Activated CD4-positive, alpha-beta T cell treated with anti-CD3 and anti-CD28 coated beads, Interleukin-2, amount 50 U/mL, for 1 hour (primary cell): ENCODE measurements at places on chromosomes 1 and 21.

DNA sequence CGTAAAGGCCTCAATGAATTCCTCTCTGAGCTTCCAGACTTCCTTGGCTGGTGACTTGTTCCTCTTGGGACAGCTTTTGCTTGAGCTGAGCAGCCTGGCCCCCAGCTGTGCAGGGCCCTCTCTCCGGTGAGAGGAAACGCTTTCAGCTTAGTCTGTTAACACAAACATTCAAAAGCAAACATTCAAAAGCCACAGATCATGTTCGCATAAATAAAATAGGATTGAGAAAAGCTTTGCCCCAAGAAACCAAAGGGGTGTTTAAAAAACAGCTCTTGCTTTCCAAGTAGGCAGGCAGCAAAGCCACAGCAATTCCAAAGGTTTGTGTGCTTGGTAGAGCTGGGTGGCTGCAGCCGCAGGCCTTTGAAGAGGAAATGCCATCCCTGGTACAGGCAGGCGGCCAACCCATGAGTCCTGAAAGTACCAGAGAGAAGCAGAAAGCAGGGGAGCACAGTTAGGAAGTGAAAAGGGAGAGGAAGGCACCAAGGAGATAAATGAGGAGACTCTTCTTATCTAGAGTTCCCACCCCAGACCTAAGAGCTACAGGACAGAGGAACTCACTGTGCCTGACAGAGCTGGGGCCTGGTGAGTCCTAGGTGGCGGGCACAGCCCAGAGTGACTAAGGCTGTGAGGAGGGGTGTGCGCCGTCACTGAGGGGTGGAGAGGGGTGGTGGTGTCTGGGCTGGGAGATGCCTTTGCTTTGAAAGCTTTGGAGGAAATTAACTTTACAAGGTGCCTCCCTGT is 48.4 kb downstream of the CCN1 start:
- no peak for DNase-seq

GRCh38 chr1:155379180-155379579 is 58.5 kb downstream of the RUSC1 start:
- no peak for DNase-seq

- DNase-seq: no peak
Observed at GRCh38 chr1:104018922-104019674, 269.4 kb downstream of the AMY1C start.

GRCh38 chr1:62989497-62989896 is 205.6 kb downstream of the ATG4C start:
- no peak for DNase-seq

GRCh38 chr1:184919892-184920291 is 54.4 kb downstream of the NIBAN1 start:
- no peak for DNase-seq

- no peak for DNase-seq
Observed at GRCh38 chr1:55480029-55480795, 265.0 kb upstream of the USP24 start.

DNA sequence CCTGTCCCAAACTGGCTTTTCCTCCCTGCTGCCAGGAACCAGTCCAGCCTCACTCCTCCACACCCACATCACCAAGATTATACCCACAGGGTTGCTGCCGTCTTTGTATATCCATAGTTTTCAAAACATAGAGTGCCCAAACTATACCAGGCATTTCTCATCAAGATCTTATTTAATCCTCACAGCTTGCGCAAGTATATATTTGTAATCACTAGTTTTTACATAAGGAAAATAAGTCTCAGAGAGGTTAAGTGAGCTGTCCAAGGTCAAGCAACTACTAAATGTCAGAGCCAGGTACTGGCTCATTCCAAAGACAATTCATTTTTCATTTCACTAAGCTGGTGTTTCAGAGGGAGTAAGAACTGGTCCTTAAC is 34.9 kb upstream of the ZNF362 start:
- DNase-seq: no peak
